ENCODE measurements at places on chromosomes 1 and 21.

DNA sequence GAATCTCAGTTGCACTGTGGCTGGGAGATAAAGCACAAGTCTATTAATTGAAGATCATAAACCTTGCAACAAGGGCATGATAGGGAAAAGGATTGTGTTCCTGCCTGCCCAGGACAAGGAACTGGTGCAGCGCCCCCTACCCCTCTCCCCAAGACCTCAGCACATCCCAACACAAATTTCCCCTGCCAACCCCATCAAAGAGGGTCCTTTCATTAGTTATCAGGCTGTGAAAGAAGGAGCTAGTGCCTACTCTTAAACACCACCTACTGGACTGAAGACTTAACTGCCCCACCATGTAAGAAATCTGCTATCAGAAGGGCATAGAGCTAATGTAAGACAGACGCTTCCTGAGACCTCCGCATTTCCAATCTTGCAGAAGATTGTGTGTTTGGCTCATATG lies 372.6 kb downstream of the AGBL4 start:
- no peak for DNase-seq

DNA sequence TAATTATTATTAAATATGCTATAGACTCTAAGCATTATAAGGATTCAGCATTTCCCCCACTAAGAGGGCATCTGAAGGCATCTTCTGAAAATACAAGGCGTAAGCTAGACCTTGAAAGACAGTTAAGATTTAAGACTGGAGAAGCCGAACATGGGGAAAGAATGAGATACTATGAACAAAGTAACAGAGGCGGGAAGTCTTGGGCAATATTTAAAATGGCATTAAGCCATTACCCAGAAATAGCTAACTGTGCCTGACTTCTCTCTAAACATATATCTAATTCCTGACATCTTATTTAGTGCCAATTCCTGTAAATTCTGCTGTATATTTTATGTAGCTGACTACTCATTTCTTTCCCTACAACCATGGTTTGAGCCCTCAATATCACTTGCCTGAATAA lies 20.9 kb downstream of the DPH5 start:
- DNase-seq: no peak

DNA sequence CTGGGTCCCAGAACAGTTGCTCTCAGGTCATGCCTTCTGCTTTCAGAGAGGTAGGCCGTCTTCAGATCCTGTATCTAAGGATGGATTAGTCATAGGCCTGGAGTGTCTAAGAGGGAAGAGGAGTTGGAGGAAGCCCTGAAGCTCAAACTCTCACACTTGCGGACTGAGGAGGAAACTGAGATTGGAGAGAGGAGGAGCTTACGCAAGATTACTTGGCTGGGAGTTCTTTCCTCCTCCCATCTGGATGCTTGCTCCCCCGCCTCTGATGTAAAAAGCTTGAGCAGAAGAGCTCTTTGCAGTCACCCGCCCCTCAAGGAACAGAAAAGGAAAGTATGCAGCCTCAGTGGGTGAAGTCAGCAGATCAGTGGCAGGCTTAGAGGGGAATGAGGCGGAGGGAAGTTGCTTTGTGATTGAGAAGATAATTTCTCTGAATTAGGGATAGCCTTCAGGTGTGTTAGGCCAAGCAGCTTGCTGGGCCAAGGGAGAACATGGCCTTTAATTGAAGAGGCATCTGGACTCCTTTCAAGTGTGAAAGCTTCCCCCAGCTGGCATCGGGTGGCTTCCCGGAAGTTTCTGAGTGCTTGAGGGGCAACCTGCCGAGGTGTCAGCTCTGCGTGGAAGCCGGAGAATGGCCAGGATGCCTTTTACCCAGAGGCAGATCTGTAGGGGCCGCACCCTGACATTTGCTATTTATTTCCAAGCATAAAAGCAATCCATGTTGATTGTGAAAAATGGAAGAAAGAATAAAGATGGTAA lies 6.6 kb downstream of the ADORA1 start:
- no peak for DNase-seq

DNA sequence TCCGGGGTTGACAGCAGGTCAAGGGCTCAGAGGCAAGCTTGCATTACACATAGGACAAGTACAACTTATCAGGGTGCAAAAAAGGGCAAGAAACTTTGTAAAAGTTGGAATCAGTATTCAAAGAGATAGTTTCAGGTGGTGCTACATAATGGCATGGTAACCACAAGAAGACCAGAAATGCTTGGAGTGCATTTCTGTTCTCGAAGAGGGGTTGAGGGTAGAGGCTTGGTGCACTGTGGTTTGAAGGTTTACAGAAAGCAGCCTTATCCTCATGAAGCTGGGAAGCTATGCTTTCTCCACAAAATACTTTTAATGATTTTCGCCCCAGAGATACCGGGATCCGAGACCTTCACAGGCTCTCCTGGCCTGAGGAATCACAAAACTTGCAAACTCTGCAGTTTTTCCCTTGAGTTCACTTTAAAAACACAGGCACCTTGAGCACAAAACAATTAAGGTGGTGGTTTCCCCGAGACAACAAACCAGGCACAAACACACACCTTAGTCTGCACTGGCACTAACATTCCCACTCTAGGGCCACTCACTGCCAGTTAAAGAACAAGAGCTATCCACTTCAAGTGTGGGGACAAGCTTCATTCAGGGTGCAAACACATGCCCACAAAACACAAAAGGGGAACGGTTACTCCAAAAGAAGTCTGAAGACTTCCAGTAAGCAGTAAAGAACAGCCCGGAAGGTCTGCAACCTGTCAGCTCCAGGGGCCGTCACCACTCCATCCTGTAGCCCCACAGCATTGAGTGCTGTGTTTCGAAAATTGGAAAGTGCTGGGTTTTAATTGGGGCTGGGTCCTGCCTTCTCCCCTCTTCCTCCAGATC lies 29.8 kb upstream of the NFIA start:
- DNase-seq: no peak

GRCh38 chr1:42788021-42788420 lies 3.2 kb downstream of the TMEM269 start:
- no peak for DNase-seq

GRCh38 chr1:155171836-155172731 lies 1.0 kb downstream of the KRTCAP2 start:
- DNase-seq: no peak

DNA sequence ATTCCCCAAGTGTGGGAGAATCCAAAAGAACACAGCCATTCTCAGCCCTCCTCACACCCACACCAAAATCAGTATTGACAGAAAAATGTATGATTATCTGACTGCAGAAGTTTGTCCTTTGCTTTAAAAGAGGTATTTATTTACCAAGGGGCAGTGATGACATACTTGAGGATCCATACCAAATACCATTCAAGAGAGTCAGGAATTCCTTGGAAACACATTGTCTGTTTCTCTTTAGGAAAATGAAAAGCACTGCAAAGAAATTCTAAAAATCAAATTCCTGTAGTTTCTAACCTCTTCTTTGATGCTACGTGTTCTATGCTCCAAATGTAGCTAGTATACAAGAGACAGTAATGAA lies 509.6 kb upstream of the CXADR start:
- no peak for DNase-seq

DNA sequence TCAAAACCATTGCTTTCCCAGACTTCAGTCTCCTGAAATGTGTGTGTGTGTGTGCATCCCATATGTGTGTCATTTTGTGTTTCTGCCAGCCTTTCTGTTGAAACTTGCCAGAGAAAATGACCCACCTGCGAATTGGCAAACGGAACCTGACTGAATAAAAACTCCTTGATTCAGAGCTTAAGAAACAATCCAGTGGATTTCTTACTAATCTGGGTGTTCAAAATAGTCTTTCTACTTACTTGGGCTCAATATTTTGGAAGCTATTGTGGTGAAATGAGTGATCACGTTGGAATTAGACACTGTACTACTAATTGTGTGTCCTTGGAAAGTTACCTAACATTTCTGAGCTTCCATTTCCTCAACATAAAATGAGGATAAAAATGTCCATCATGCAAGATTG lies 138.9 kb upstream of the ERG start:
- no peak for DNase-seq

GRCh38 chr1:67793562-67793961 lies 39.7 kb downstream of the GNG12 start:
- no peak for DNase-seq

Measured in T-helper 17 cell (primary cell).